ENCODE measurements at places on chromosomes 12 and 14.
A peak's percentile ranks its signal among the peaks of the same experiment; 100 is the strongest.

- DNase-seq = no peak
Measured at GRCh38 chr14:103560691-103561090, 1.8 kb downstream of the BAG5 start.

DNA sequence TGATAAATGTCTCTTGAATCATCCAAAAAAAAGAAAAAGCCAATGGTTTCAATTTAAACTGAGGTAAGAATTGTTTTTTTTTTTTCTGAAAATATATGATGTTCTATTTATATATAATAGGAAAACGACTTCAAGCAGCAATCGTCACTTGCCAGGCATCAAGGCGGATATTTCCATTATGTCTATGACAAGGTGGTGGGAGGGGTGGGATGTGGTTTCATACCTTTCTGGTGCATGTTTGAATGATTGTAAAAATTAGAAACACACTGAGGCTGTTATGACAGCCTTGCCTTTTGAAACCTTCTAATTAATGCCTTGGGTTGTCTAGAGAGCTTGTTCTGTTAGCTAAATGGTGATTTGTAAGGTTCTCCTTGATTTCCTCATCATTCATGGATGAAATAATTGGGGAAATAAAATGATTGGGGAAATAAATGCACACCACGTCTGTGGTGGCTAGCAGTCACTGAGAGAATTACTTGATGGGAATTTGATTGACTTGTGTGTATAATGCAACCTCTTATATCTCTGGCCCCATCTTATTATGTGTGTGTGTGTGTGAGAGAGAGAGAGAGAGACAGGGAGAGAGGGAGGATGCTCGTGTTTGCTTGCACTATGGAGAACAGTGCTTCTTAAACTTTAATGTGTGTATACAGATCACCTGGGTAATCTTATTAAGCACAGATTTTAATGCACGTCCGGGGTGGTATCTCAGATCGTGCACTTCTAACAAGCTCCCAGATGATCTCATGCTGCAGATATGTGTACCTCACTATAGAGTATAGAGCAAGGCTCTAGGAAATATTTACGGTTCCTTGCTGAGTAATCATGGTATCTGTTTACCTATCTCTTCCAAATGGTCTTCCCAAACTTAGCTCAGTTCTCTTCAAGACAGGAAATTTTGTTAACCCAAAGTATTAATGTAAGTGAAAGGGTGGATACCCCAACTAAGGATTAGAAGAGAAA lies 502.6 kb downstream of the DIO2 start:
- no peak for DNase-seq

DNA sequence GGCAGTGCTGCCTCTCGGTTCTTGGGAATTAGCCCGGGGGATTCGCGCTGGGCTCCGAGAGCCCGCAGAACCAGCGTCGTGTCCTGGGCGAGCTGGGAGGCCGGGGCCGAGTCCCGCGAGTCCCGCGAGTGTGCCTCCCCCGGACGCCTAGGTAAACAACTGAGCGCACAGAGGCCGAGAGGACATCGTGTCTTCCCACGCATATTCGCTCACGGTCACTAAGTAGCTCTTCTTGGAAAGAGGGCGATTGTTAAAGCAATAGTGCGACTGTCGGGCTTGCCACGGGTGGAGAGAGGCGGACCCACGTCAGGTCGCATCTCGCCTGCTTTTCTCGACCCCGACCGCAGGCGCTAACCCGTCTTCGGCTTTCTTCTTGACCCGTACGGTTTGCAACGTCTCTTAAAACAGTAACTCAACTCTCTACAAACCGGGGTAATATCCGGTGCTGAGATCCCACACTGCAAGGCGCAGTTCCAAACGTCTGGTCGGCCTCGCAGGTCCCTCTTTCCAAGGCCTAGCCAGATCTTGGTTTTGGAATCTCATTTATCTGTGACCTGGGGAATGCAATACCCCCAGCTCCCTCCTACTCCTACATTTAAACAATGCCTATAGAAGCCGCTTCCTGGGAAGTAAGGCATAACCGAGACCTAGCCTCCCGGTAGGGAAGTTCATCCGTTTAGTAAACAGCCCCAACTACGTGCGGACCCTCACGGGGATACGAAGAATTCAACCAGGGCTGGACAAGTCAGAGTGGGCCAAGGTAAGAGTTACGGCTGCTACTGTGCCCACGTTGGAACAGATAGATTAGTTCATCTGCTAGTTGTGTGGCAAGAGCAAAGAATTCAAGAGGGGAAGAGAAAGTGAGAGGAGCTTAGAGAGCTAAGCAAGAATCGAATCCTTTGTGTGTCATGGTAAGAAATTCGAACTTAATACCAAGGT lies 736 bp upstream of the PHLDA1 start:
- peak; percentile 23 for DNase-seq

GRCh38 chr12:25757037-25757665 lies 201.3 kb upstream of the RASSF8 start:
- DNase-seq = no peak
